ENCODE measurements at places on chromosomes 3 and 15.

GRCh38 chr15:45156744-45157455, 27.1 kb downstream of the DUOX1 start:
- no peak for DNase-seq

DNA sequence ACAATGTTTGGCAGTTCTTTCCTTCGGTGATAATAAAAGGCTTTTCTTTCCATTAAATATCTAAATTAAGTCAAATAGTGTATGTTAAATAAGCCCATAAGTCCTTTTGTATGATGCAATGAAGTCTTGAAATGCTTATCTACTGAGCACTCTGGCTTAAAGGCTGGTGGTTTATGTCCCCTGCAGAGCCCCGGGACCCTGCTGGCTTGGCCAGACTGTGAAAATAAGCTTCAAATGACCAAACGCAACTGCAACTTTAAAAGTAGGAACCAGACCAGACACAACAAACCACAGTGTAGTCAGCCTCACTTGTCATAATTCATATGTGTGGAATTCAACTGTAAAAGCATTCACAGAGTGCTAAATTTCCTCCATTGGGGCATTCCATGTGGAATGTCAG, 72.5 kb downstream of the FOXP1 start:
- no peak for DNase-seq

DNA sequence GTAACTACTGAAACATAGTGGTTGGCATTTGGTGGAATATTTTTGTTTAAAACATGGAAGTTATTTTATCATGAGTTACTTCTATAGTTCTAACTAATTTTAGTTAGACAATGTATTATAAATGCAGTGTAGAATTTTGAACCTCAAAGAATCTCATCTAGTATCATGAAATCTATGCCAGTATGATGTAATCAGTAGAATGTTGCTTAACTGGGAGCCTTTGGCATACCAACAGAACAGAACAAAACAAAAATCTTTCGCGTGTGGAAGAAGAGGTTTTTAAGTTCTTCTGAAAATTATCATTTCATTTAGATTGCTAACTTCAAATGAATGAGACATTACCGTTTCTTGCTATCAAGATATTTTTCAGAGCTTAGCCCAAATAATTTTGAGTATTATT, 98.4 kb upstream of the LRRFIP2 start:
- DNase-seq = no peak

DNA sequence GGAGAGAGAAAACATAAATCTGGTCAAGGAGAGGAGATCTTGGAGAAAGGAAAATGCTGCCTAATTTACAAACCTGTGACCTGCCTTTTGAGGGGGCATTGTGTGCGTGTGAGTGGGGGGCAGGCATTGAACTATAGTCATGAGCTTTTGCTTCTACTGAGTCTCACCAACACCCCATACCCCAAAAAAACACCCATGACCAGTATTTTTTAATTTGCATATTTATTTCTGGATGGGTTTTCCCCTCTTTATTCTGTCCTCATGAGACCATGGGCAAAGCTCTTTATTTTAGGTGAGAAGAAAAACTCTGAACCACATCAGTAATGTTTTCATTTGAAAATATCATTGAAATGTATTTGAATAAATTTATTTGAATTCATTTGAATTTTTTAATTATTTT, 20.6 kb downstream of the CD80 start:
- DNase-seq = no peak

GRCh38 chr15:67232591-67232990, 21.9 kb downstream of the AAGAB start:
- DNase-seq = no peak

GRCh38 chr3:132083159-132083558, 48.3 kb upstream of the CPNE4 start:
- DNase-seq = no peak

GRCh38 chr15:91921843-91922198, 68.3 kb downstream of the SLCO3A1 start:
- DNase-seq = no peak

- DNase-seq = no peak
Observed at GRCh38 chr3:121834157-121834670, 646 bp downstream of the IQCB1 start.

DNA sequence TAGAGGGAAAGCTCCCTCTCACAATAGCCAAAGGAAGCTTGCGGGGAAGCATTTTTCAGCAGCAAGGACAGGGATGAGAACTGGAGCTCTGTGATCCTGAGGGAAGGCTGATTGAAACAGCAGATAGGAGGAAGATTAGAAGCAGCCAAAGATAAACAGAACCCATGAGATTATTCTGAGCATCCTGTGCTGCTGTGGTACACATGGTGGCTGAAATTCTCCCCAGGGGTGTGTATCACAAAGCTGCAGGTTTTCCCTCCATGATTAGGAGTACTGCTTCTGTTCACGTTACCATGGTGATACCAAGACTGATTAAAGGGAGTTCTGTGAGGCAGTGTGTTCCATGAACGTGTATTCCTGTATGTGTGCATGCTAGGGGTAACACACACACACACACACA, 30.3 kb upstream of the PSMD6 start:
- DNase-seq = no peak

Measured in activated T-cell treated with anti-CD3 and anti-CD28 coated beads for 24 hours (primary cell).